ENCODE measurements at places on chromosomes 11 and 22. TPM values are rescaled to one million over a fixed set of nuclear protein-coding genes. Genes with fewer than 3 reads are reported as not detected.

The WNT7B gene
- 0.37 TPM for total RNA-seq

The RASSF10 gene
- total RNA-seq, result not detected

The FIBP gene
- 115 TPM for total RNA-seq

The IRAG1 gene
- 4.2 TPM for total RNA-seq

DNA sequence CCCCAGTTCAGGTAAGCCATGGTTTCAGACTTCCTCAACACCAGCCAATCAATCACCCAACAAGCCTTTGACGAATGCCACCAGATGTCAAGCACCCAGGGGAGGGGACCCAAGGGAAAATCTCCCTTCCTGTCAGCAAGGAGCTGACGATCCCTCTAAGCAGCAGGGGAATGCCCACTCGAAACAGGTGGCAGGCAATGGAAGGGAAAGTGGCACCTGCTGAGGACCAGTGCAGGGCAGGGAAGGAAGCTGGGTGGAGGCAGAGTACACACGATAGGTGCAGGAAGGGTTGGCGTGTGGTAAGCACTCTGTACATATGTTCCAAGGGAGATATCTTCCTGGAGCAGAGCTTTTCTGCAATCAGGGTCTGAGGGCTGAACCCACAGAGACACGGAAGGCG, 11.7 kb upstream of the CREB3L1 start:
- H3K27me3 ChIP-seq, result peaks cover 10% of the 10 kb centered on the region
- no peak overlapping the region for H3K27ac ChIP-seq
- H3K4me1 ChIP-seq, result peaks cover 4% of the 10 kb centered on the region

- no peaks in the 10 kb centered on the region for H3K36me3 ChIP-seq
- no peak overlapping the region for H3K4me3 ChIP-seq
- DNase-seq, result no peak
- no peaks in the 10 kb centered on the region for H3K27me3 ChIP-seq
These were observed 771.1 kb upstream of the LUZP2 start for GRCh38 chr11:23725752-23726151.

Measured in glutamatergic neuron (in vitro differentiated cells).